ENCODE measurements at places on chromosomes 3 and 15.
A peak's percentile ranks its signal among the peaks of the same experiment; 100 is the strongest.

- DNase-seq: no peak
These were observed 103.5 kb upstream of the SLC7A14 start for GRCh38 chr3:170689296-170689829.

DNA sequence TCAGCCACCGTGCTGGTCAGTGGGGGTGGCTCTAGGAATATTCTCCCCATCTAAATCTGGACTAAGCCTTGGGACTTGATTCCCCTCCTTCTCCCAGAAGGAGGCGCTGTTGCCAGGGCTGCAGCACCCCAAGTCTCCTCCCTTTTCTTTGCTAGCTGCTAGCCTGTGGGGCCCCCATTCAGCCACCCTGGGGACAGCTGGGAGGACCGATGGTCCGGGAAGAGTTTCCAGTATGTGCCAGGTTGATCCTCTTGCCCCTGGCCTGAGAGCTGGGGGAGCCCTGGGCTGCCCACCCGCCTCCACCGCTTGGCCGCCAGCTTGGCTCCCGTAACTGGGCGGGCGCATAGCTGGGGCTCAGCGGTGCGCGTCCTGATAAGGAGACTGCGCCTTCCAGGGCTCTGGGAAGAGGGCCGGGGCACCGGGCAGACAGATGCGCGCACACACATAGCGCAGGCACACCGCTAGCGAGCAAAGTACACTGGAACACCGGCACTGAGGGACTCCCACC is 4.2 kb downstream of the SMAD6 start:
- DNase-seq: no peak

- no peak for DNase-seq
These were observed 32.3 kb upstream of the AMOTL2 start for GRCh38 chr3:134406331-134407238.

GRCh38 chr3:60365360-60365759 is 885.9 kb downstream of the FHIT start:
- DNase-seq: no peak

GRCh38 chr3:33430571-33430970 is 9.6 kb downstream of the UBP1 start:
- no peak for DNase-seq

GRCh38 chr3:189383630-189384029 is 211.9 kb downstream of the TPRG1 start:
- DNase-seq: no peak

- no peak for DNase-seq
These were observed 337.2 kb upstream of the RARB start for GRCh38 chr3:25090698-25091453.

DNA sequence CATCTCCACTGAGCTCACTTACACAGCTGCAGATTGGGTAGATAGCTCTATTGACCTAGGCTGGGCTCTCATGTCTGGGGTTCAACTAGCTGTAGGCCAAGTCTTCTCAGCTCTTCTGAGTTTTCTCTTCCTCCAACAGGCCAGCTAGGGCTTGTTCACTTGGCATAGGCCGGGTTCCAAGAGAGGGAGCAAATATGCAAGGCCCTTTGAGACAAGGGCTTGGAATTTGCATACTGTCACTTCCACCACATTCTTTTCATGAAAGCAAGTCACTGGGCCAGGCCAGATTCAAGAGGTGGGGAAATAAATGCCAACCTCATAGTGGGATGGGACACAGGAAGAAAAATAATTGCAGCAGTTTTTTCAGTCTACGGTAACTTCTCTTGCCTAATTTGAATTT is 25.2 kb downstream of the PIGB start:
- DNase-seq: no peak

GRCh38 chr3:43291546-43291945 is 5.2 kb downstream of the SNRK start:
- no peak for DNase-seq

- no peak for DNase-seq
These were observed 7.8 kb downstream of the DNASE1L3 start for GRCh38 chr3:58202917-58203360.

DNA sequence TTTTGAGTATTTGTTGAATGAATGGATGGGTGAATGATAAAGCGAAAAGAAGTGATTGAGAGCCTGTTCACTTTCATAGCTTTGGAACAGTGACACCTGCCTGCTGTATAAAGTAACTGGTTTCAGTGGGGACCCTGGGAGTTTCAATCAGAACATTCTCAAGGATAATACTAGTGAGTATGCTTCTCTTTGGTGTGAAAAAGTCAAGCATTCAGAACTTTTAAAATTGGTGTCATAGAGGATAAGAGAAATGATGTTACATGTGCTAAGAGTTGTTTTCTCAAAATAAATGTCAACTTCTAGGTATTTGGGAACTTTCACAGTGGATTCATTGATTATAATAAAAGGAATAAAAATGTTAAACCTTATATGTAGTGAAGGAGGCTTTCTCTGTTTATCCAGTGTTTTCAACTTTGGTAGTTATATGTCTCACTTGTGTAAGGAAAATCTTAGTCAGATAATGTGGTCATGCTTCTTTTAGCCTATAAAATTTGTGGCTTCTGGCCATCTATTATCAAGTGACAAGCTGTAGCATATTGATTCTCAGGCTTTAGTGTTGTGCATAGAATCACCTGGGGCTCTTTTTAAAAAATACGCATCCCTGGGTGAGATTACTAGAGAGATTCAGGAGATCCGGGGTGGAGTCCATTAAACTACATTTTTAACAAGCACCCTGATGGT is 11.9 kb downstream of the LRCH3 start:
- DNase-seq: no peak

DNA sequence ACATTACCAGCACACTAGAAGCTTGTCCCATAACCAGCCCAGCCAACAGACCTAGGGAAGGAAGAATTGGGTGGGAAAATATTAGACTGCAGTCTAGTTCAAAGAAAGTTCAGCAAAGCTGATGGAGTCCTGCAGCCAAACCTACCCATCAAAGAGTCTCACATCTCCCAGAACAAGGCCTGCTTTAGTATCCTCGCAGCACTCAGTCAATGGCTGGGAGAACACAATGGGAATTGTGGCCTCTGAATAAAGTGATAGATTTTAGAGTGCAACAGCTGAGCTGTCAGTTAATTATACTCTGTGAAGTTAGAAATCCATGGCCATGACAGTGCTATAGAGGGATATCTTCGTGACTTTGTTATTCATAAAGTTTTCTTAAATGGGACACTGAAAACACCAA is 207.2 kb upstream of the NAALADL2 start:
- DNase-seq: no peak

DNA sequence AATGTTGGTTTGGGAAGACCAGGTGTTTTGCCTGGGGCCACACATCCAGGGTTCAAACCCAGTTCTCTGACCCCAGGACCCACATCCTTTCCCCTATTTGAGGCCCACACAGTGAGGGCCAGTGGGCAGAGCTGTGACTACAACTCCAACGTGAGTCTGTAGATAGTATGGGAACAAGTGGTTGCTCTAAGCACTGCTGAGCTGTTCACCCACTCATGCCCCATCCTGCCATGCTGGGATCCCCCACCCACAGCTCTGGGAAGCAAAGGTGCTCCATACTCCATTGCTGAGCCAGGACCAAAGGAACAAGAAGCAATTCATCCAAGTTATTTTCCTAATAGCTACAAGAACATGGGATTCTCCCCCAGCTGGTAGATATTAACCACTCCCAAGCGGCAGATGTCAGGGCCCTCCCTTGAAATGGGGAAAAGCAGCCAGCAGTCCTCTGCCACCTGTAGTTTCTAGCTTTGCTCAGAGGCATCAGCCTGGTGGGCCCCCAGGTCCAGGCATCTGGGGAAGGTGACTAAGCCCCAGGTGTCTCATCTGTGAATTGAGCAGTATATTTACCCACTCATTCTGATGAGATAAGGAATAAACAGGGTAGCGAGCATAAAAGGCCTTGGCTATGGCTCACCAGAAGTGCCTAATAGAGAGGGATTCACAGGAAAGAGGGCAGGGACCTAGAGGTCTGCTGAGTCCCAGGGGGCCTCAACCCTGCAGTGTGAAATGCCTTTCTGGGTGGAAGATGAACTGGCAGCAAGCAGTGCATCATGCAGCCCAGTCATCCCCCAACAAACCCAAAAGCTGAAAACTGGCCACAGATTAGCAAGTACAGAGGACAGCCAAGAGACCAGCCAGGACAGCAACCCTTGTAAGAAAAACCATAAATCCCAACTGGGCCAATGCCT is 33.4 kb downstream of the POC1A start:
- DNase-seq: no peak

GRCh38 chr15:39581793-39582285 is 960 bp downstream of the THBS1 start:
- DNase-seq: no peak

GRCh38 chr3:197088370-197088769 is 58.8 kb upstream of the MELTF start:
- no peak for DNase-seq

GRCh38 chr3:149781741-149782140 is 10.6 kb downstream of the ANKUB1 start:
- no peak for DNase-seq

GRCh38 chr3:101142160-101142559 is 148.9 kb upstream of the ABI3BP start:
- DNase-seq: no peak

- no peak for DNase-seq
These were observed 154.6 kb upstream of the TLE3 start for GRCh38 chr15:70252056-70252950.

GRCh38 chr15:90388462-90389380 is 679 bp downstream of the IQGAP1 start:
- peak; percentile 51 for DNase-seq

GRCh38 chr3:168877899-168878298 is 782.2 kb upstream of the GOLIM4 start:
- DNase-seq: no peak

DNA sequence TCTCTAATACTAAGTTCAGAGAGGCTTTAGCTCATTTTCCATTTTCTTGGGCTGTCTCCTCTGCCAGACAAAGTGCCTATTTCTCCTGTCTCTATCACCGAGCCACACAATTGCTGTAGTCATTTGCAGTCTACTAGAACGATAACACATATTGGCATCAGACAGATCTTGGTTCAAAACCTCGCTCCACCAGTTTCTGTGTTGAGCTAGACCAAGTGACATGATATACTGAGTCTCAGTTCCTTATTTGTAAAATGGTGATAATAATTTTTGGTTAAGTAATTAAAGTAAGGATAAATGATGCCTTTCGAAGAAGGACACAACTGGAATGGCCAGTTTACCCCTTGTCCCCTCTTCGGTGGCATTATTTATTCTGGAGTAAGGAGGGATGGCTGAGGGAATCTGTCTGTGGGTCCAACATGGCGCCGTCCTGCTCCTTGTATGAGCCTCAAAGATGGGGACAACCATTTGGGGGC is 398 bp upstream of the RAB7A start:
- no peak for DNase-seq

- DNase-seq: no peak
These were observed 50.2 kb upstream of the LRRC58 start for GRCh38 chr3:120399372-120399771.

DNA sequence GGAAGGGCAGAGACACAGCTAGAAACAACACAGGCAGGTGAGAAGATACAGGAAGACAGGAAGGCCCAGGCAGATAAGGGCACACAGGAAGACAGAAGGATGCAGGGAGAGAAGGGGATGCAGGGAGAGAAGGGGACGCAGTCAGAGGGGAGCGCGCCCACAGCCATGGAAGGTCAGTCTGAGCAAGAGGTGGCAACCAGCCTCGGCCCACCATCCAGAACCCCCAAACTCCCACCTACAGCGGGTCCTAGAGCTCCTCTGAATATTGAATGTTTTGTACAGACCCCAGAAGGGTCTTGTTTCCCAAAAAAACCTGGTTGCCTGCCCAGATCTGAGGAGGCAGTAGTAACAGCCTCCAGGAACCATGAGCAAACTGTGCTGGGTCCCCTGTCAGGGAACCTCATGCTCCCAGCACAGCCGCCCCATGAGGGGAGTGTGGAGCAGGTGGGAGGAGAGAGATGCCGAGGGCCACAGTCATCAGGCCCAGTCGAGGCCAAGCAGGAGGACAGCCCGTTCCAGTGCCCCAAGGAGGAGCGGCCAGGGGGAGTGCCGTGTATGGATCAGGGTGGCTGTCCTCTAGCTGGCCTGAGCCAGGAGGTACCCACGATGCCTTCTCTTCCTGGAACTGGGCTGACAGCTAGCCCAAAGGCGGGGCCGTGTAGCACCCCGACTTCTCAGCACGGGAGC is 27.6 kb upstream of the SLC28A1 start:
- no peak for DNase-seq

DNA sequence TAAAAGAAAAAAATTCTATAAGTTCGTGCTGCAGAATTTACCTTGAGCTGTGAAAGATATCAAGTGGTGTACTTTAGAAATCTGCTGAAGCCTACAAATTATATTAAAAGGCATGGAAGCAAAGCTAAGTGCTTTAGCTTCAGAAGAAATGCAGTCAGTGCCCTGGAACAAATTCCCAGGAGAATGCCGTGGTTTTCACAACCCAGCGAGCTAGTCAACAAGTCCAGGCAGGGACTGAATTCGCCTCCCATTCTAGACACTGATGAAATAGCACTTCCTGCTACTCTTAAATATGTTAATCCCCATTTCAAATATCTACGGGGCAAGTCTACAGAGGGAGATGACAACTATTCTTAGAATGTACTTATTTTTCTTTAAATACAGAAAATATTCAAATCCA is 326.4 kb upstream of the IGF1R start:
- no peak for DNase-seq

GRCh38 chr15:95302809-95303208 is 1027.7 kb upstream of the NR2F2 start:
- DNase-seq: no peak

GRCh38 chr3:126927846-126928245 is 55.1 kb upstream of the PLXNA1 start:
- DNase-seq: no peak

DNA sequence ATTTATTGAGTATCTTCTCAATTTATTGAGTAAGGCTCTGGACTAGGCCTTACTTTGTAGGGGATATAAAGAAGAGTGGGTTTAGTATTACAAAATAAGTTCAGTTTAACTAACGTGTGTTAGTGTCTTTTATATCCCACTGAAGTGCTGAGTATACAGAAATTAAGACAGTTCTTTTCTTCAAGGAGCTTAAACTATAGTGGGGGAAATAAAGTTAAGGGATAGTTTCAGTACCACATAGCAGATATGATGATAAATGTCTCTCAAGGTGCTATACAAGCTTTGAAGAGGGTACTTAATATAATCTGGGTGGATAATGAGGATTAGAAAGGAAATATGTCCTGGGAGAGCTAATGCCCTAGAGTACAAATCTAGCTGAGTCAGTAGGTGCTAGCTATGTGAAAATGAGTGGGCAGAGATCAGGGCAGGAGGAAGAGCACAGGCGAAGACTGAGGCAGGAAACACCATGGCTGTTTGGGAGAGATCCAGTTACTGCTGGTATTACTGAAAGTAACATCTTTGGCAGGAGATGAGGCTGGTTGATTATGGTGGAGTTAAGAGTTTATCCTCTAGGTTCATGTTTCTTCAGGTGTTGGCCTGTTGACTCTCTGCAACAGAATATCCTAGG is 46.0 kb downstream of the TEX9 start:
- DNase-seq: no peak

DNA sequence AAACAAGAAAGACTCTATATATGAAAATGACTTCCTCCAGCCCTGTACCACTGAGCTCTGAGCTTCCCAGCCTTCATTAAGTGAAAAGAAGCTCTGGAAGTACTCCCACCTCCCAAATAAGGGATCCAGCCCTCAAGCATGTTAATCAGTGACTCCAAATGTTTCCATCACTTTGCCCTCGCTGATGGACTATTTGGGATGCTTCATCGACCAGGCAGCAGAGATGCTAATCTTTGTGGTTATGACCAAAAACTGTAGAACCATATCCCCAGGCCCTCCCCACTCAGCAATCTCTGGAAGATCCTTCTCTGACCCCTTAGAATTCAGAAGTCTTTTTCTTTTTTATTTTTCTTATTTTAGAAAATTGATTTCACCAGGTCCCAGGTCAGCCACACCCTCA is 2.3 kb upstream of the CTDSPL start:
- no peak for DNase-seq
